ELF-1 (cell line): ENCODE measurements at places on chromosomes 3 and 15.

DNA sequence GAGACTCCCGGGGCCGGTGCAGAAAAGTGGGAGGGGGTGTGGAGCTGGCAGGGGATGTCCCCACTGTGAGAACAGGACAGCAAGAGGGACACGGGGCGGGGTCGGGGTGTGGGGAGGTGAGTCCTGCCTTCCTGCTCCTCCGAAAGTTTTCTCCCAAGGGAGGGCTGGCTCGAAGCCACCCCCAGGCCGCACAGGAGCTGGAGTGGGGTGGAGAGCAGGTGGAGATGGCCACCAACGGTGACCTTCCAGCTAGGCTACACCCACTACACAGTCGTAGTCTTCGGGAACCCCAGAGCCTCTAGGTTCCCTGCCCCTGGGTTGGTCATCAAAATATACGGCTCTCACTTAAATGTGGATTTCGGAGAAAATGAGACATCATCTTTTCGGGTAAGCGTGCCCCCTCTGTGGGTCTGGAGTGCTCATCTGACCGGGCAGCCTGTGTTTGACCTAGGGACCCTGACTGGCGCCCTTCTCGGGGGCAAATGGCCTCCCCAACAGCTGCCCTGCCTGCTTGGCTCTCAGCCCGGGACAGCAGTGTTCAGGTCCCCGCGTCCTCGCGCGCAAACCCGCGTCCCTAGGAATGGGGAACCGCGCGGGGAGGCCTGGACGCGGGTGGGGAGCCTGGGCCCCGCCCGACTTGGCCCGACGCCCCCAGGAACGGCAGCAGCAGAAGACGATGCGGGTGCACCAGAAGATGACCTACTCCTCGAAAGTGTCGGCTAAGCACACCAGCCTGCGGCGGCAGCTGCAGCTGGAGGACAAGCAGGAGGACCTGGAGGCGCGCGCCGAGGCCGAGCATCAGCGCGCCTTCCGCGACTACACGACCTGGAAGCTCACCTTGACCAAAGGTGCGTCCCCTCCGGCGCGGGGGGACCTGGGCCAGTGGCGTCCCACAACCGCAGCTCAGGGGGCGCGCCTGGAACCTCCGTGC is 21.2 kb downstream of the CFAP100 start:
- DNase-seq = no peak

DNA sequence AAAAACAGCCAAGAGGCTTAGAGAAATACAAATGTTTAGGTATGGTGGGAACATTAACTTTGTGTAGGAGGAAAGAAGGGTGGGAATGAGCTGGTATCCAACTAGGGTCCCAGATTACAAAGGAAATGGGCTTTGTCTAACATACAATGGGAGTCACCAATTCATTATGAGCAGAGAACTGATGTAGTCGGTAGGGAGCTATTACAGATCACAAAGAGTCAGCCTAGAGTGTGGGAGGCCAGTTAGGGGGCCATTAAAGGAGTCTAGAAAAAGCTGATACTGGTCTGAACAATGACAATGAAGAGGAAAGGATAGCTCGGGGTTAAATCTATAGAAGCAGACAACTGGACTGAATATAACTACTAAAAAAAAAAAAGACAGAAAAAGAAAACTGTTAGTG is 15.5 kb downstream of the ANO10 start:
- DNase-seq = no peak

- DNase-seq = peak; percentile 83
Observed at GRCh38 chr3:122975163-122975923, 52.2 kb downstream of the SEMA5B start.

DNA sequence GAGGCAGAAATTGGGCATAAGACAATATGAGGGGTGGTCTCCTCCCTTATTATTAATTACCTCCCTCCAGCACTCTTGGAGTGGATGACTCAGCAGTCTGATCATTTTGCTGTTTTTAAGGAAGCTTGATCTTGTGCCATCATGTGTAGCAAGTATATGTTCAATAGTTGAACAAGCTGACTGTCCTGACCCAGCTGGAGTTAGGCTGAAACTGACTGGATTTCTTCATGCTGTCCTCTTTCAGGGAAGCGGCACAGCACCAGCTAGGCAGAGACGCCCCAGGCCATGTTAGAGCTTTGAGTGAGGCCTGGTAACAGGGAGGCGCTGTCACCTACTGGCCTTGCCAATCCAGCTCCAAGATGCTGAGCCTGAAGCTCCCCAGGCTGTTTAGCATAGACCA is 54.4 kb upstream of the KIF23 start:
- peak; percentile 72 for DNase-seq
